ENCODE measurements at places on chromosomes 3 and 15. TPM values are rescaled to one million over a fixed set of nuclear protein-coding genes. Genes with fewer than 3 reads are reported as not detected.

The CLDN18 gene
- 7.3 TPM for total RNA-seq

The DAZL gene
- total RNA-seq, result not detected

The KLF15 gene
- total RNA-seq, result 7.9 TPM

The GREM1 gene
- 56.6 TPM for total RNA-seq

The GCSAM gene
- total RNA-seq, result not detected

The SLC2A2 gene
- total RNA-seq, result 1.9 TPM

The MCTP2 gene
- 10.5 TPM for total RNA-seq

The CCDC33 gene
- total RNA-seq, result 5.0 TPM

The CCDC66 gene
- 20.7 TPM for total RNA-seq

GRCh38 chr3:182889948-182890629 is 90.2 kb downstream of the DCUN1D1 start:
- no peak for DNase-seq

GRCh38 chr3:13325892-13326443 is 94.2 kb downstream of the NUP210 start:
- DNase-seq, result no peak

GRCh38 chr15:39874890-39875549 is 45.0 kb downstream of the GPR176 start:
- DNase-seq, result no peak

DNA sequence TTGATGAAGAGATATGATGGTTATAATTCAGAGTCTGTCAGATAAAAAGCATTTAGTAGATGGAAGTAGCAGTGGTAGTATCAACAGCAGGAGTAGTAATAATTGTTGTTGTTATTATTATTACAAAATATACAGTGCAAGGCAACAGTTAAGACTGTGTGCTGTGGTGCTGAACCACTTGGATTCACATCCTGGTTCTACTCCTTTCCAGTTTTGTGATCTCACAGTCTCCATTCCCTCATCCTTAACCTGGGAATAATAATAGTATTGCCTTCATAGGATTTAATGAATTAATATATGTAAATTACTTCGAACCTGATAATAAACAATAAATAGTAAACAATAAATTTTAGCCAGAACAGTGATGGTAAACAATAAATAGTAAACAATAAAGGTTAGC is 37.1 kb upstream of the TSC22D2 start:
- DNase-seq, result no peak

- DNase-seq, result no peak
These were observed 10.4 kb downstream of the KY start for GRCh38 chr3:134640378-134640777.

DNA sequence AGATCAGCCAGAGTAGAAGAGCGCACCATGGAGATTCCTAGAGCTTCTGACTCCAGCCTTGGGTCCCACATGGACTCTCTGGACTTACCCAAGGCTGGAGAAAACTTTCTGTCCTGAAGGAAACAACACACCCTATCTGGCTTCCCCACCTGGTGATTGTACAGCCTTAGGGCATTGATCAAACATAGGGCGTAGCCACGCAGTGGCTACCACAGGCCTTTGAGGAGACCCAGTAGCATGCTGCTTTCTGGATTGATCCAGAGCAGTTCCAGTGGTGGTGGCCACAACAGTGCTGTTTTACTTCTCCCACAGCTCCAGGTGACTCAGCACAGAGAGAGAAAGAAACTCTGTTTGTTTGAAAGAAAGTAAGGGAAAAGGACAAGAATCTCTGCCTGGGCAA is 23.5 kb downstream of the PYDC2 start:
- no peak for DNase-seq

DNA sequence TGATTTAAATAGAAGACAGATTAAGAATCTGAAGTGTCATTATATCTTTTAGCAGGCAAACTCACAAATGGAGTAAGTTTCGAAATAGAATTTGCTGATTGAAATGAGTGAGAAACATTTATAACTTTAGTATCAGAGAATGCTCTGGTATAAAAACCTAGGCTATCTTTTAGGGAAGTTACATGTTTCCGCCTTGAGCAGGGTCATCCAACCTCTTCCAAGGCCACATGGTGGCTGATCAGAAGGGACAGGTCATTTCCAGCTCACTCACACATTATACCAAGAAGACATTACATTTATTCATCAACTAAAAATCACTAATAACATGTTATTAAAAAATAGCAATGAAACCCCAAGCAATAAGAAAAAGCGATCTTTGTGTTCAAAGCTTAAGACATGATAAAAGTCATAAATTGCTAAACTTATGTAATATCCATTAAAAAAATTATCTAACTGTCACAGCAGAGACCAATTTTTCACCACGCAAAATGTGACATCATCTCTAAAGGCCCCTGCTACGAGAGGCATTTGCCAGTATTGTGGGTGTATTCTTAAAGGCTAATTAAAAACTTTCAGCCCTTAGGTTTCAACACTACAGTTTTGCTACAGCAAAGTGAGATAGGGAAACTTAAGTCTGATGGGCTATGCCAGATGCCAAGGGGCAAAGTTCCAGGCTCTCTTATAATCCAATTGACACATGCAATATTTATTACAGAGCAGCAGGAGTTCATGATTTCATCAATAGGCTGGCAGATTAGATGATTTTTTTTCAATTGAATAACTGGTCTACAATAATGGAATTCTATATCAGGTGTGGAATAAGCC is 240.4 kb upstream of the TBL1XR1 start:
- DNase-seq, result no peak

GRCh38 chr3:136193278-136194054 is 2.7 kb downstream of the MSL2 start:
- DNase-seq, result no peak

GRCh38 chr15:35293353-35294130 is 208.4 kb upstream of the NANOGP8 start:
- DNase-seq, result no peak

- DNase-seq, result no peak
These were observed 120.7 kb upstream of the LINGO1 start for GRCh38 chr15:77753281-77753873.

DNA sequence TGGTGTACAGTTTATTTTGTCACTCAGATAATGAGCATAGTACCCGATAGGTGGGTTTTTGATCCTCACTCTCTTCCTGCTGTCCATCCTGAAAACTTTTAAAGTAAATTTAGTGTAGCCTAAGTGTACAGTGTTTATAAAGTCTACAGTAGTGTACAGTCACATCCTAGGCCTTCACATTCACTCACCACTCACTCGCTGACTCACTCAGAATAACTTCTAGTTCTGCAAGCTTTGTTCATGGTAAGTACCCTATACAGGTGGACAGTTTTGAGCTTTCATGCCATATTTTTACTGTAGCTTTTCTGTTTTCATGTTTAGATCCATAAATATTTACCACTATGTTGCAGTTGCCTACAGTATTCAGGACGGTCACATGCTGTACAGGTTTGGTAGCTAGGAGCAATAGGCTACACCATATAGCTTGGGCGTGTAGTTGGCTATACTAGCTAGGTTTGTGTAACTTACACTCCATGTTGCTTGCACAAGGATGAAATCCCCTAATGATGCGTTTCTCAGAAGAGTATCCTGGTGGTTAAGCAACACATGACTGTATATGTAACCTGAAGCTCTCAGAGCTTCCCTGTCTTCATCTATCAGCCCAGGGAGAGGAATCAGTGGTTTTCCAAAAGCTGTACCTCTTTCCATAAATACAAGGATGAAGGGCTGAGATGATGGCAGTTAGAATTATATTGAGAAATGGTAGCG is 87.6 kb upstream of the SLC25A26 start:
- no peak for DNase-seq

- no peak for DNase-seq
These were observed 45.6 kb downstream of the NOX5 start for GRCh38 chr15:69060041-69060481.

DNA sequence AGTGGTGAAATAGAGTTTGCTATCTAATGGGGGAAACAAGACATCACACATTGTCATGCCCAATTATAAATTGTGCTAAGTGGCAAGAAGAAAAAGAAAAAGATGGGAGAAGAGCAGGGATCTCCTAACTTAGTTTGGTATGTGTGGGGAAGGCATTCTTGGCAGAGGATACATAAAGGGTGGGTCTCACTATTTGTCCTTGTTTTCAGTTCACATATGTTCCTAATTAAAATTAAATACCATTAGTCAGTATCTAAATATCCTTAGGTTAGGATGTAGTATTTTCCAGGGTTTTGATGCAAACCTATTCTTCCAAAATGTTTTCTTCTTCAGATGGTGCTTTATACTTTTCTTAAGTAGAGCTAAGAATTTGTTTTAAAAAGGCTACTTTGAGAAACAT is 173.7 kb downstream of the B3GALNT1 start:
- DNase-seq, result no peak

DNA sequence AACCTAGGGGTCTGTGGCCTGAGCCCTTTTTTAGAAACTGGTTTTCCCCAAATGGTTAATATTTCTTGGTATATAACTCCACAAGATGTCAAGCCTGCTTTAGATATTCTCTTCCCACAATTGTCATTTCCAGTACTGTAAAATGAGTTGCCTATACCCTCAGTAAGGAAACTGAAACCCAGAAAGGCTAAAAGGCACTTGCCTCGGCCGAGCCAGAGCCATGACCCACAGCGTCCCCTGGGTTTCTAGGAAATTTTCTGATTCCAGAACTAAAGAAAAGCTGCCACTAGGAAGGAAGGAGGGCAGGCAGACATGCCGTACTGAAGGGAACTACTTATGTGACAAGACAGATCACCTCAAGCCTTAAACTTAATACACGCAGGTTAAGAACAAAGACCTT is 59.1 kb downstream of the ATP8B4 start:
- DNase-seq, result no peak

GRCh38 chr3:188217011-188217463 is 63.1 kb downstream of the LPP start:
- DNase-seq, result no peak

DNA sequence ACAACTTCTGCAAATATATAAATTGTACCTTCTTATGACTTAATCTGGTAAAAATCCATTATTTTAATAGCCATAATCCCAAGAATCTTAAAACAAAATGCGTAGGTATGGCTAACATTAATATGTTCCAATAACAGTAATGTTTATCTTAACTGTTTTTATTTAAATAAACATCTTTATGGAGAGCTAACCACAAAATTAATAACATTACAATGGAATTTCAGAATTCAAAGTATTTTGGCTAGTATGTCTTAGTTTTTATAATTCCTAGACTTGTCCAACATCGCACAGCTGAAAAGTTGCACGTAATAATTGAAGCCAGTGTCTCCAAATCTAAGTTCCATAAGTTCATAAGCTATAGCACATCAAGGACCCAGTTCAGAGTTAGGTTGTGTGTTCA is 47.6 kb downstream of the ANKRD28 start:
- DNase-seq, result no peak

DNA sequence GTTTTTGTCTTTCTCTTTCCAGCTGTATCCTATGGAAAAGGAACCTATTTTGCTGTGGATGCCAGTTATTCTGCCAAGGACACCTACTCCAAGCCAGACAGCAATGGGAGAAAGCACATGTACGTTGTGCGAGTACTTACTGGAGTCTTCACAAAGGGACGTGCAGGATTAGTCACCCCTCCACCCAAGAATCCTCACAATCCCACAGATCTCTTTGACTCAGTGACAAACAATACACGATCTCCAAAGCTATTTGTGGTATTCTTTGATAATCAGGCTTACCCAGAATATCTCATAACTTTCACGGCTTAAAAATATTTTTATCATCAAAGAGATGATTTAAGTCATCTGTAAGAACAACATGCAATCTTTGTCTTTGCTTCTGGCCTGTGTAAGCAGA is 44.9 kb upstream of the PARP14 start:
- DNase-seq, result no peak

- no peak for DNase-seq
These were observed 13.2 kb downstream of the MEGF11 start for GRCh38 chr15:66240240-66240794.

- DNase-seq, result no peak
These were observed 460.6 kb upstream of the MCTP2 start for GRCh38 chr15:93770788-93771187.

- no peak for DNase-seq
These were observed 6.8 kb downstream of the ABHD2 start for GRCh38 chr15:89095073-89095472.

DNA sequence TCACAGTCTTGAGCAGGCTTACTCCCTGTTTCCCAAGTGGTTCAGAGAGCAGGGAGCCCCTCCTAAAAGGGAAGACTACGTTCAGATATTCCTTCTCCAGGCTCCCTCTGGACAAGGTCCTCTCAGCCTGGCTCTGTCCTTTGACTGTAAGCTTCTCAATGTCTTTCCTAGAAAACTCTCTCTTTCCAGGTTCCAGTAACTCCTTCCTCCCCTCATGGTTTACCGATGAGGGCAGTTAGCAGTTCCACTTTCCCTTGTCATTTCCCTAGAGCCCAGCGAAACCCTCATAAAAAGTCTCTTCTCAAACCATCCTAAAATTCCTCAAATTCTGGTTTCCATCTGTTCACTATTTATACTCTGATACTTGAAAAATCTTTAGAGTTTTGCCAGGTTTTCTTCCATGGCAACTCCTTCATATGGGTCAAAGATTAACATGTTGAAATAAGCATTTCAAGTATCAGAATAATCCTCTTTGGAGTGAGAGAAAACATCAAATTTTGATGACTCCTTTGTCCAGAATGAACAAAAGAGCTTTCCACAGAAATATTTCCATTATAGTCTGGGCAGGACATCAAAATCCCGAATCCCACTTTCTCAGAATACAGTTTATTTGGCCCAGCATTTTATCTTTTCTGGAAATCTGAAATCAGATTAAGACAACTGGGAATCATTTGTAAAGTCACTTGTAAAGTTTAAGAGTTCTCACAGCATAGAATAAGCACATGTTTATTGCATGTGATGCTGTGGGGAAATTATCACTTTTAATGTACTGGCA is 599.4 kb downstream of the UNC13C start:
- DNase-seq, result no peak

DNA sequence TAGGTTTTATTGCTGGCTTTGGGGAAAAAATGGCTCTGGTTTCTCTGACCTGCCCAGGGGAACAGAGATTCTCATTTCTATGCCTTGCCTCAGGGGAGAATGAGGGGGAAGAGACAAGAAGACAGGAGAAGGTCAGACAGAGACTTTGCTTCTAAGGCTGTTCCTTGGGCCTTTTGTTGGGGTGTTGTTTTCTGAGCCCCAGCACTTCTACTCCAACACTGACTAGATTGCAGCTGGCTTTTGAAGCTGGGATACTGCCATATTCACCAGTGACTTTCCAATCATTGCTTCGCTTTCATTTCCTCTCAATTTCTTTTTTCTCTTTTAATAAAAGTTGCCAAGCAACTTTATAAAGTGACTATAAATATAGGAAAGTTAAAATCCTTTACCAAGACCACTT is 143.2 kb upstream of the ARHGEF26 start:
- no peak for DNase-seq

DNA sequence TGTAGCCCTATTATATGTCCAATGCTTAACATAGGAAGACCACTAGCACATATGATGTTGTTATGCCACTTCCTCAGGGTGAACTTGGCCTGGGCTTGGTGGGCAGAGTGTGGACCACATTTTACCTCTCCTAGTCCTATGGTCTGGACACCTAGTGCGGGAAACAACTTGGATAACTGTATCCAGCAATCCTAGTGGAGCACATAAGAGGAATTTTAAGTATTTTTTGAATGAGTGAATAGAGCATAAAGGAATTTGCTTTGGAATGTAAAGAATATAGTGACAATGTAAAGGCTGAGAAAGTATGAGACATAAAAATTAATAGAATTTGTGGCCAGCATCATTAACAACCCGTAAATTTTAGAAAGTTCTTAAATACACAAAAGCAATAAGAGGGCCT is 528.9 kb downstream of the IGSF11 start:
- no peak for DNase-seq

- DNase-seq, result no peak
These were observed 171.1 kb upstream of the PROK2 start for GRCh38 chr3:71956069-71956340.

Data from type B pancreatic cell (in vitro differentiated cells).